ENCODE measurements at places on chromosomes 3 and 15.

DNA sequence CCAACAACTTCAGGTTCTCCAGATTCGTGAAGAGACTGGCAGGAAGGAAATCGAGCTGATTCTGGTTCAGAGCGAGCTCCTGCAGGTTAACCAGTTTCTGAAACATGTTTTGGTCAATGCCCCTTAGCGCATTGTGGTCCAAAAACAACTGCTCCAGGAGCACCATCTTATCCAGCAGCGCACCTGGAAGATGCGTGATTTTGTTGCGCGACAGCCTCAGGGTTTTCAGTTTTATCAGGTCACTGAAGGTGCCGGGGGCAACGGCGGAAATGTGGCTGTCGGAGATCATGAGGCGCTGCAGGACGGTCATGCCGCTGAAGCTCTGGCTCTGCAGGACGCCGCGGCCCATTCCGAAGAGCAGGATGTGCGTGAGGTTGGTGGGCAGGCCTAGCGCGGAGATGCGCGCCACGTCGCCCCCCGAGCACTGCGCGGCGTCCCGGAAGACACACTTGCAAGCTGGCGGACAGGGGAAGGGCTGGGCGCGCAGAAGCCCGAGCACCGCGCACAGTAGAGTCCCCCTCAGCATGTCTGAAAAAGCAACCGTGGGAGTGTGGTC lies 1.2 kb downstream of the GP5 start:
- DNase-seq = no peak

GRCh38 chr15:89575656-89576416 lies 567 bp downstream of the TICRR start:
- no peak for DNase-seq

GRCh38 chr3:157157836-157158235 lies 2.1 kb downstream of the CCNL1 start:
- DNase-seq = no peak

DNA sequence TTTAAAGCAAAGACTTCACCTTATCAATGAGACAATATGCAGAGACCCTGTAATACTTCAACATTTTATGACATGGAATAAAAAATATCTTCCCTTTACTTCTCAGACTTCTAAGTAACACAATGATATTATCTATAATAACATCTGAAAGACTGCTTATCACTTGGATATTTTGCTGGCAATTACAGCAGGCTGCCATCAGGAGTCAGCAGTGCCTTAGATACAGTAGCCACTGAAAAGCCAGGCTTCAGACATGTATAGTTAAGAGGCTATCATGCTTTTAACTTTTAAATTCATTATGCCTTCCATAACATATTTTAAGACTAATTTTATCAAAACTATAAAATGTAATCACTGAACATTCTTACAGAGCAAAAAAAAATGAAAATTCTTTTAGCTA lies 227.5 kb downstream of the NEK10 start:
- DNase-seq = no peak

- no peak for DNase-seq
These were observed 646.0 kb upstream of the CFAP20DC start for GRCh38 chr3:59695860-59696259.

GRCh38 chr3:4841776-4842440 lies 137.3 kb upstream of the BHLHE40 start:
- no peak for DNase-seq

- no peak for DNase-seq
These were observed 10.0 kb upstream of the HCLS1 start for GRCh38 chr3:121670676-121671075.

- no peak for DNase-seq
These were observed 230.5 kb downstream of the NFKBIZ start for GRCh38 chr3:102079809-102080197.

DNA sequence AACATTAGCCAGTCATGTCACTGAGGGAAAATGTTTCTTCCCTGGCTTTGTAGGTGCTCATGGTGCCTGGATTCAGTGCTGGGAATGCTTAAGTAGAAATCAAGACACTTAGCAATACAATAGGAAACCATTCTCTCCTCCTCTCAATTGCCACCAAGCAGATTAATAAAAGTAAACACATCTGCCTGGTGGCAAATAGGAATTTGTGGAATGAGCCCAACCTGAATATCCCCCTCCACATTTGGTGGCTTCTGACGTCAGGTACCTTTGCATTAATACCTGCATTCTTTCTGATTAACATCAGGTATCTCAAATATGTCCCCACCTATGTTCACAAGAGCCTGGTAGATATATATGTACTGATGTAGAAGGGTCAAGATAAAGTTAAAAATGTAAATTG lies 42.7 kb downstream of the PPP2R3A start:
- DNase-seq = no peak

- no peak for DNase-seq
These were observed 359.3 kb downstream of the IGSF11 start for GRCh38 chr3:118675305-118675704.

GRCh38 chr3:50238549-50239026 lies 2.6 kb downstream of the GNAI2 start:
- DNase-seq = no peak

Data from retinal pigment epithelial cell (primary cell).